ENCODE measurements at places on chromosomes 11 and 22.

DNA sequence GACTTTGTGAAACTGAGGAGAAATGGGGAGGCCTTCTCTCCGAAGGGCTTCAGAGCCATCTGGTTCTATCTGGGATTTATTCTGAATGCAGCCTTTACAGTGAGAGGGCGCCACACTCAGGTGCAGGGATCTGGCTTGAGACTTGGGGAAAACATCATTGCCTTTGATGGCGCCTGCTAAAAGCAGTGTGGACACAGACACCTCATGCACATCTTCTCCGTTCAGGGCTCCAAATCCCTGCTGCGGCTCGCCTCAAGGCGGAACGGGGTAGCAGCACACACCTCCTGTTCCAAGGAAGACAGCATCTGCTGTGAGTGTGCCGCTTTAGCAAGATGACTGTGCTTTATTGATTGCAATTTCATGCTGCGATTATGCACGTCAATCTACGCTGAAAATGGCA is 37.1 kb upstream of the OLFML1 start:
- no peak for DNase-seq

- DNase-seq: no peak
Observed at GRCh38 chr11:127620671-127621070, 620.1 kb upstream of the KIRREL3 start.

DNA sequence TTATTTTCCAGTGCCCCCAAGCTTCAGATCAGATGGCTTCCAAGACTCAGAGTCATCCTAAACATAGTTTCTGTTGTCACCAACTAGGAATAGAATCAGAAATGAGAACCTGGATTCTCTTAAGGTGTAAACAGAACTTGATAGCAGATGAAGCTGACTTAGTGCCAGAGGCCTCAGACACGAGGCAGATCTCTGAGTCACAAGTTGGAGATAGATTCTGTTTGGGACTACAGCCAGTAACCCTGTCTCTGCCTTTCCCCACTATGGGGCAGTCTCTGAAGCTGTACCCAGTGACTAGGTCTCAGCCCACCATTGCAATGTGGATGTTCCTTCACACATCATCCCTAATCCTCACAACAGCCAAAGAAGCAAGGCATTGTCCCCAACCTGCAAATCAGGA is 25.4 kb downstream of the NEU3 start:
- no peak for DNase-seq

DNA sequence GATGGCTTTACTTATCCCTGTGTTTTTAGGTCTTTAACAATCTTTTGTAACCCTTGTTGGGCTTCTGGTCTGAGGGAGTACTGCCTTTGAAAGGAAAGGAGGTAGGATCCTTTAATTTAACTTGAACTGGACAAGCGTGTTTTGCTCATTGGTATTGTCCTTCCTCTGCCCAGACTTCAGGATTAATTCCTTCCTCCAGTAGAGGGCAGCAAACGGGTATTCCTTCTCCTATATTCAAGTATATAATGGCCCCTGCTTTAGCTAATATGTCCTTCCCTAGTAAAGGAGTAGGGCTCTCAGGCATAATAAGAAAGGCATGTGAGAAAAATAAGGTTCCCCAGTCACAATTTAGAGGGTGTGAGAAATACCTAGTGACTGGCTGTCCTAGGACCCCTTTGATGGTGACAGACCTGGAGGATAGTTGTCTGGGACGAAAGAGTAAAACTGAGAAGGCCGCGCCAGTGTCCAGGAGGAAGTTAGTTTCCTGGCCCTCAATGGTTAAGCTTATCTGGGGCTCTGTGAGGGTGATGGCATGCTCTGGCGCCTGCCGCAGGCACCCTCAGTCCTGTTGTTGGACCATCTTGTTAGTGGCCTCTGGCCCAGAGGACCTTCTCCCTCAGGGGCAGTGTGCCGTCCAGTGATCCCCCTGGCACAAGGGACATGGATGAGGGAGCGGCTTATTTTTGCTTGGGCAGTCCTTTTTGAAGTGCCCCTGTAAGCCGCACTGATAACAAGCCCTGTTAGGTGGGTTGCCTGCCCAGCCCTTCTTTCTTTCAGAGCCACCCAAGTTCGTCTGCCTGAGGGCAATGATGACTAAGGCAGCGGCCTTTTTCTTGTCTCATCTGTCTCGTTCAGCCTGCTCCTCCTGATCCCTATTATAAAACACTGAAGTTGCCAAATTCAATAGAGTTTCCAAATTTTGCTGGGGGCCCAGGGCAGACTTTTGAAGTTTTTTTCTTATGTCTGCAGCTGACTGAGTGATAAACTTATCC is 51.8 kb downstream of the C11orf71 start:
- peak; percentile 25 for DNase-seq

GRCh38 chr11:27097551-27097950 is 56.9 kb downstream of the BBOX1 start:
- no peak for DNase-seq

- no peak for DNase-seq
Observed at GRCh38 chr22:39456522-39457197, at the start of gene MGAT3. Gene MGAT3, plus strand, starts transcription at chr22:39457012. Its CDS starts 30,336 bp downstream, at chr22:39487348.

GRCh38 chr22:20566420-20567260 is 59.2 kb downstream of the MED15 start:
- no peak for DNase-seq

- no peak for DNase-seq
Observed at GRCh38 chr22:49583341-49583740, 244.3 kb downstream of the BRD1 start.

DNA sequence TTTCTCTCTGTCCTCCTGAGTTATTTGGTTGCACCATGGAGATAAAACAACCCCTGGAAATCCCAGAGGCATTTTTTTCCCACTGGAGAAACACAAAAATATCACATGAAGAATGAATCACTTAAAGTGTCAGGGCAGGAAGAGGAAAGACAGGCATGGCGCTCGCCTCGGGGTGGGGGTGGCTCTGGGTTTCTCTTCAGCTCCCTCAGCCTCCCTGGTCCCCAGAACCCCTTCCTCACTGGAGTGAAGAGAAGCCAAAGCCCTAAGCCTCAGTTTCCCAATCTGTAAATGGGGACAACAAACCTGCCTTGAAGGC is 938 bp downstream of the SHISAL1 start:
- DNase-seq: no peak

- no peak for DNase-seq
Observed at GRCh38 chr11:74319139-74319816, 7.8 kb upstream of the P4HA3 start.

- DNase-seq: peak; percentile 40
Observed at GRCh38 chr11:47179655-47179991, 2.9 kb upstream of the ARFGAP2 start.

DNA sequence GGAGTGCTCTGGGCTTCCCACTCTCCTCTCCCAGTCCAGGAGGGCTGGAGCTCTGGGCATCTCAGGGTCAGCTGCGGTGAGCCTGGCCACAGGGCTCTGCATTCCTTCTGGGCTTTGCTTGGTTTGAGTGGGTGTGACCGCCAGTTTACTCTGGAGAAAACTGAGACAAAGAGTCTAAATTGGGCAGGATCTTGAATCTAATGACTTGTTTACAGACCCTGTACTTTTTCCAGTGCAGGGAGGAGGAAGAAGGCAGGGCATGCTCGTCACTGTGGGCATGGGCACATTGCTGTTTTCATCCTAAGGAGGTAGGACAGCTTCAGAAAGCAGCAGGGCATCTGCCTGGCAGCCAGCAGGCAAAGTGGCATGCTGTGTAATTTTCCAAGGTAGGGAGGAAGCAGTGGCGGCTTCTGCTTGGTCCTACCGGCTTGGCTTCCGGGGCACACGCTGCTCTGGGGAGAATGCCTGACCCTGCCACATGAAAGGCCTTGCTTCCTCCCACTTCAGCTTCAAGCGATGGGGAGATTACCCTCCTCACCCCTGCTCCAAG is 22.9 kb downstream of the FLI1 start:
- DNase-seq: no peak

DNA sequence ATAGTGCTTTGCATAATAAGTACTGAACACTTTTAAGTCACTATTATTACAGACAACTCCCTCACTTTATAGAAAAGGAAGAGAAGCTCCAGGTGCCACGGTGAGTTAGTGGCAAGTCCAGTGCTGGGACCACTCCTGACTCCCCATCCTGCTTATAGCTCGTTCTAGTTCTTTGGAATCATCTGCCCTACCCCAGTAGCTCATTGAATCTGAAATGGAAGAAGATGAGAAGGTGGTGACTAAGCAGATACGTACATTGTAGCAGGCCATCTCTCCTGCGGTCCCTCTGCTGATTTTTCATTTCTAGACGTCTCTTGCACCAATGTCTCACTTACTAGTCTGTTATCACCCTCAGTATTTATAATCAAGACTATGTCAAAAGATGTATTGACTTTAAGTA is 21.6 kb downstream of the MMP20 start:
- DNase-seq: no peak

GRCh38 chr22:43817402-43817801 is 5.3 kb upstream of the EFCAB6 start:
- DNase-seq: no peak

- DNase-seq: peak; percentile 97
Observed at GRCh38 chr22:46035742-46036557, 59.0 kb upstream of the WNT7B start.

DNA sequence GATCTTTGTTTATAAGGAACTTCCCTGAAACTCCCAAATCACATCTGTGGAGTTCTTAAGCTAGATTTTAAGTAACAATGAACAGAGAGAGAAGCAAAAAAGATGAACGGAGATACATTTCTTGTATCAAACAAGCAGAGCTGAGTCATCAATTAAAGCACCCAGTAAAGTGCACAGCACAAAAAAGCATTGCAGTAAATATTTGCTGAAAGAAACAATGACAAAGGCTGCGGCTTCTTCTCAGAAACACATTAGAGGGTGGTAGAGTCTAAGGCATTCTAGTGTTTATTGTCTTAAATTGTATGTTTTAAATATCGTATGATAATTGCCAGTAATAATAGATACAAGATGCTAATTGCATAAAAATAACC is 941.6 kb upstream of the CHORDC1 start:
- DNase-seq: peak; percentile 24

GRCh38 chr11:92644595-92645445 is 324.6 kb upstream of the MTNR1B start:
- no peak for DNase-seq

DNA sequence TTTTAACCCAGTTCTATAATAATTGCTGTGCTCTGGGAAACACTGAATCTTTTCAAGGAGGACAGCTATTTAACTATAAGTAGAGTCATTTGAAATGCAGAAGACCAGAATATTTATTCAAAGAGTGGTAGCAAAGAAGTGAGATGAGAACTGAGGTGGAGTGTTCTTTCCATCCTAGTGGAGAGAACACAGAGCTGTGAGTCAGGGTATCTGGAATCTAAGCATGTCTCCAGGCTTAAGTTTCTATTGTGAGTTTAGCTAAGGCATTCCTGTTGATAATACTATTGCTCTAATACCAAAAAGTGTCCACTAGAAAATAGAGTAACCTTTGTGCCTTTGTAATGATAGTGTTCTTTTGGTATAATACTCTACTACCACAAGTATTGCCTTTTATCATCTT is 32.4 kb downstream of the JAM3 start:
- no peak for DNase-seq

DNA sequence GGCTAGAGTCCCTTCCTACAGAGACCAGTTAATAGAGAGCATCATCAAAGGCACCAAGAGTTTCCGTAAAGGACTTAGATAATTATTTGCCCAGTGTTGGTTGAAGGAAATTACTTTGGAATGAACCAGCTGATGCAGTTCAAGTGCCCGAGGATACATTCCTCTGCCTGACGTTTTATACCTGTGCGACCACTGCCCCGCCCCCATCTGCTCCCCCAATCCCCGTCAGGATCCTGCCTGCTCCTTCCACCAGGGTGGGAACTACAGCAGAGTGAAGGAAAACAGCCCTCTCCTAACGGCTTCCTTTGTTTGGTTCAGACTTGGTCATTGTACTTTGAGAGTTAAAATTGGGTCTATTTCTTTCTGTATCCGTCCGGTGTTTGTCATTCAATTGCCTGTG is 761.5 kb downstream of the NTM start:
- peak; percentile 38 for DNase-seq

- DNase-seq: no peak
Observed at GRCh38 chr11:102139081-102139498, 28.8 kb downstream of the YAP1 start.

DNA sequence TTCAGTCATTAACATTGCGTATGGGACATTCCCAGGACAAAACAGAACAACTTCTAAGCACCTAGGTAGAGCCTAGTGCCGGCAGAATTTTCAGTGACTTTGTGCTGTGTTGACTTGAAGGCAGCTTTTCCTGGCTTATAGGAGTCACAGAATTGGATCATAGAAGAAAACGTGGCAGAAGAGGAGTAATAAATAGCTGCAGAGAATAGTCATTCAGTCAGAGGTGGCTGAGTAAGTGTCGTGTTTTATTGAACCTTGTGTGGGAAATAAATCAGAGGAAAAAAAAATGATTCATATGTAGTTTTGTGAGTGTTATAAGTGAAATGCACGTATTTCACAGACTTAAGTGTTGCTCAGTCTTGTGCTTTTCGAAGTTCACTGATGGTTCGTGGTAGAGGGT is 2.1 kb downstream of the BARX2 start:
- DNase-seq: no peak

GRCh38 chr22:44120314-44120704 is 60.4 kb upstream of the PARVG start:
- DNase-seq: no peak
